T-cell (primary cell): ENCODE measurements at places on chromosomes 2 and 18.

GRCh38 chr2:23468474-23469141 lies 83.6 kb downstream of the KLHL29 start:
- no peak for DNase-seq
- peaks cover 3% of the 10 kb centered on the region for H3K27me3 ChIP-seq
- H3K27ac ChIP-seq: no peak overlapping the region
- no peaks in the 10 kb centered on the region for H3K4me1 ChIP-seq

- H3K4me1 ChIP-seq: no peaks in the 10 kb centered on the region
- H3K36me3 ChIP-seq: no peaks in the 10 kb centered on the region
- no peak overlapping the region for H3K27ac ChIP-seq
- H3K4me3 ChIP-seq: no peak overlapping the region
- DNase-seq: no peak
Measured at GRCh38 chr2:19580264-19580663, 221.8 kb upstream of the OSR1 start.

GRCh38 chr2:148416248-148416647 lies 228.3 kb upstream of the EPC2 start:
- no peak overlapping the region for H3K4me3 ChIP-seq
- no peaks in the 10 kb centered on the region for H3K27me3 ChIP-seq
- no peaks in the 10 kb centered on the region for H3K36me3 ChIP-seq
- H3K4me1 ChIP-seq: no peaks in the 10 kb centered on the region
- H3K27ac ChIP-seq: no peak overlapping the region
- no peak for DNase-seq

- peaks cover under 1% of the 10 kb centered on the region for H3K4me1 ChIP-seq
- DNase-seq: no peak
- H3K4me3 ChIP-seq: no peak overlapping the region
Measured at GRCh38 chr18:50190236-50190635, 4.7 kb downstream of the MYO5B start.

DNA sequence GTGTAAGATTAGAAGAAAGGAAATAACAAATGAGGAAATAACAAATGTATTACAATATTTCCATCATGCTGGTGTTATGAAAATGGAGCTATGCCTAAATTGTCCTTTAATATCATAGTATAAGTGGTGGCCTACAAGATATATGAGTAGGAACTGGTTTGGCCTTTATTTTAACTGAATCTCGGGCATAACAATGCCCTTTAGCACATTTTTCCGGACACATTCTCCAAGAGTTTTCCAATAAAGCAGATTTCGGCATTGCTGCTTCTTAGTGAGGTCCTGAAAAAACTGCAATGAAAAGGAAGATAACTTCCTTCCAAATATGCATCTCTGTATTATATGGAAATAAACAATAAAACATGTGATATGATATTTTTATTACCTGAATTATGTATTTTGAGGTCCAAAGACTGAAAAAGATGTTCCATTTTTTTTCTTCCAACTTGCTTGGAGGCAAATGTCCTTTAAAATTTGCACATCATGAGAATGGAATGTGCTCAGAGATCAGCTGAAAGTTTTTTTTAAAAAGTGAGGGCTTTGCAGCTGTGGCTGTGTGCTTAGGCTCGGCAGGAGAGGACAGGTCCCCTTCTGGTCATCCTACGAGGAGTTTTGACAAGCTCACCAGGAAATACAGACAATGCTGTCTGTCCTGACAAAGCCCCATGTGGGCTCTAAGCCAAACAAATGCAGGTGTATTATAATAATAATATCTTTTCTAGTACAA lies 132.3 kb upstream of the RND3 start:
- no peaks in the 10 kb centered on the region for H3K4me1 ChIP-seq
- DNase-seq: no peak
- no peak overlapping the region for H3K4me3 ChIP-seq
- H3K27me3 ChIP-seq: no peaks in the 10 kb centered on the region
- H3K36me3 ChIP-seq: no peaks in the 10 kb centered on the region

GRCh38 chr2:218329826-218330593 lies 26.6 kb upstream of the CATIP start:
- no peaks in the 10 kb centered on the region for H3K27me3 ChIP-seq
- peaks cover 18% of the 10 kb centered on the region for H3K4me1 ChIP-seq
- no peak for DNase-seq
- no peak overlapping the region for H3K27ac ChIP-seq

DNA sequence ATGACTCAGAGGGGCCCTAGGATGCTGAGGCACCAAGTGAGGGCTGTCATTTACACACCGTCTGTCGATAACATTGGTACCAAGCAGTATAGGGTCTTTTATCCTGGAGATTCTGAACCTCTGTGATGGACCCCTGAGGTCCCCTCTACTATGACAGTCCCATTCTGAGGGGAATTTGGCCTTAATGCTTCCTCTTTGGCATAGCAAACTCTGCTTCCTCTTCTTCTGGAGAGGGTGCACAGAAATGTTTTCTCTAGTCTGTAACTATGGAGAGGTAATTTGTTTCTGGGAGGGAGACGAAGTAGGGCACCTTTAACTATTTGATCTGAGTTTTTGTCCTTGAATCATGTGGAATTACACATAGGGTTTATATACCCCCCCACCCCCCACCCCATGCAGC lies 44.8 kb downstream of the INPP4A start:
- DNase-seq: no peak
- H3K27ac ChIP-seq: no peak overlapping the region
- peaks cover 16% of the 10 kb centered on the region for H3K36me3 ChIP-seq
- H3K27me3 ChIP-seq: no peaks in the 10 kb centered on the region
- peaks cover 34% of the 10 kb centered on the region for H3K4me1 ChIP-seq
- H3K4me3 ChIP-seq: no peak overlapping the region

DNA sequence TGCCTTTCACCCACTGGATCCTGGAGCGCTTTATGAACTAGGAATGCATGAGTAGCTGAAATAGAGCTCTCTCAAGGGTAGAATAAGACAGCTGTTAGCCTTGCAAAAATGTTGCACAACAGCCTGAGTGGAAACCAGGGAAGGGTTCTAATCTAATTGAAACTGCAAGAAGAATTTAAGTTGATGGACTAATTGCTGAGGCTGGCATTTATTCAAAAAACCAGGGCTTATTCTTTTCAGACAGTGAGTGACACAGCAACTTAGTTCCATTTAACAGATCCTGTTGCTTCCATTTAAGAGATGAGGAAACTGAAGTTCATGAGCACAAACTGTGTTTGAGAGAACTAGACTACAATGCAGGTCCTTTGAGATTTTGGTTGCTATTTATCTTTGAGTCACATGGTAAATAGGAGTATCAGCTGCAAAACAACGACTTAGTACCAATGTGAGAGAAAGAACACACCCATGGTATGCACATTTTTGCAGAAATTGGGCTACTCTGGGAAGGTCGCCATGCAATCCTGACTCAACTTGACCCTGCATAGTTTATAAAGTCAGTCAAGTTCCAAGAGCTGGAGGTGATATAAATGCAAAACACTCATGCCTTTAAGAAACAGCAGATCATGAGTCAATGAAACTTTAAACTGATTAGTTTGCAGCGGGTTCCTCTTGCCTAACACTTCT lies 76.4 kb upstream of the PARD3B start:
- H3K27ac ChIP-seq: no peak overlapping the region
- no peak overlapping the region for H3K4me3 ChIP-seq
- DNase-seq: no peak
- H3K27me3 ChIP-seq: no peaks in the 10 kb centered on the region
- H3K36me3 ChIP-seq: no peaks in the 10 kb centered on the region

DNA sequence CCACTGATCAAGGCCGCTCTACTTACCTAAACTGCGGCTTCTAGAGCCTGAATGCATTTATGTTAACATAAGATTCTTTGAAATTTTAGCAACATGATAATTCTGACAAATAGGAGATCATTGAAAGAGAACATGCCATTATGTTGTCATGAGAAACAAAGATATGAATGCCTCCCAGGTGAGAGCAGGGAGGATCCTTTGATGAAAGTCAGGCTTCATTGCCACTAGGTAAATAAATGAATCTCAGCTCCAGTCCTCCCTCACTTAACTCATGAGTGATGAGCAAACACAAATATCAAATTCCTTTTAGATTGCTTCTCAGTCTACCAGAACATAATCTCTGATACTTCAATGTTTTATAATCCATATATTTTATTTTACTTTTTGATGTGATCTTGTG lies 463.2 kb upstream of the CDH7 start:
- no peaks in the 10 kb centered on the region for H3K36me3 ChIP-seq
- no peak overlapping the region for H3K4me3 ChIP-seq
- no peaks in the 10 kb centered on the region for H3K4me1 ChIP-seq
- no peak for DNase-seq

DNA sequence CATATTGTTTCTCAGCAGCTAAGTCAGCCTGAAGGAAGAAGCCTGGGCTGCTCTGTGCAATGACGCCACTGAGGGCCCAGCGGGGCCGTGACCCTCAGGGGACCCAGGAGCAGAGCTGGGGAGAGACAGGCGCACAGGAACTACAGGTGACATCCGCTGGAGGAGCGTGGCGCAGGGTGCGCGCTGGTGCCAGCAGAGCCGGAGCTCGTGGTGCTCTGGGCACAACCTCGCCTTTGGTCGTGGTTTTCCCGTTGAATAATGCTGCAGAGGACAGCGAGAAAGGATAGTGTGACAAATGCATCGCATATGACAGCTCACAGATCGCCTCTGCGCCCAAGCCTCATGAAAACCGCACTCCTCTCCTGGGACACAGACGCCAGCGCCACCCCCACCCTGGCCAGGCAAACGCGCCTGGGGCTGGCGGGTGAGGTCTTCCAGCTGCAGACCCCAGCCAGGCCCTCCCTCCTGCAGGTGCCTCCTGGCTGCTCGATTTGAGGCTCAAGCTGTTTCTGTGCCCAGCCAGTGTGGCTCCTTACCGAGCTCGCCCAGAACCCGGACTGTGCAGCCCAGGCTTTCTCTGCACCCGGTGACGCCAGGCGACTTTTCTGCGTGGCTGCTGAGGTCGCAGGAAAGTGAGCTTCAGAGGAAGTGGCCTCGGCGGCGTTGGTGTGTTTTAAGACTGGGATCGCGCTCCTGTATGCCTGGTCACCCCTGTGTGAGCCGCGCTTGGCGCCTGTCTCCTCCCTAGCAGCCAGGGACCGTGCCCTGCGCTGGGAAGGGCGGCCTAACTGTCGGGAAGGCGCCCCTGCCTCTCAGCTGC lies 583.1 kb upstream of the HS6ST1 start:
- no peaks in the 10 kb centered on the region for H3K27me3 ChIP-seq
- H3K4me1 ChIP-seq: no peaks in the 10 kb centered on the region
- no peak for DNase-seq

DNA sequence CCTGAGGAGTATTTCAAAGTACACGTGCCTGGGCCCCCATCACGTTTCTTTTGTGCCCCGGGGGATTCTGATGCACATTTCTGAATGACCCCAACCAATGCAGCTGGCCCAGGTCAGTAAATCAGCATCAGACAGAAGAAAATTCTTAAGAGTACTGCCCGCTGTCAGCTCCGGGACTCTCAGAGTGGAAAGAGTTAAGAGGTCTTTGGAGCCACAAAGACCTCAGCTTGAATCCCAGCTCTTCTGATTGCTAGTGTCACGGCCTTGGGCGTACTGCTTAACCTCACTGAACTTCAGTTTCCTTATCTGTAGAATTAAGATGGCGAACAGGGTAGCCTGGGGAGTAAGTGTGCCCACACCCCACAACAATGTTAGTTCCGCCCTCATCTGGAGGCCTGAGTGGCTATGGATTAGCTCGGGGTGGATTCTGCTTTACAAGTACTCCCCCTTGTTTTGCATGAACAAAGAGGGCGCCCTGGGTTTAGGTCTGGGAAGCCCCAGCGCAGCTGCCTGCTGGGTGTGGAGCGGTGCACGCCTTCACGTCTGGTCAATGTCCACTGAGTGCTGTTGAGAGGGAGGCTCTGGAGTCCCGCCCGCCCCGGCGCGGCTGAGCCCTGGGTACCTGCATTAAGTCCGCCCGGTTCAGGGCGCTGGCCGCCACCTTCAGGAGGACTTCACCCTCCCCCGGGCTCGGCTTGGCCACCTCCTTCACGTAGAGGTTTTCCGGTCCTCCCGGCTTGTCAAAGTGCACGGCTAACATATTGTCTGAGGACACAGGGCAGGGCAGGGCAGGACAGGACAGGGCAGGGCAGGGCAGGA lies 858 bp downstream of the TP53I3 start:
- H3K27ac ChIP-seq: peak overlapping the region; percentile 9
- H3K36me3 ChIP-seq: peaks cover 4% of the 10 kb centered on the region

DNA sequence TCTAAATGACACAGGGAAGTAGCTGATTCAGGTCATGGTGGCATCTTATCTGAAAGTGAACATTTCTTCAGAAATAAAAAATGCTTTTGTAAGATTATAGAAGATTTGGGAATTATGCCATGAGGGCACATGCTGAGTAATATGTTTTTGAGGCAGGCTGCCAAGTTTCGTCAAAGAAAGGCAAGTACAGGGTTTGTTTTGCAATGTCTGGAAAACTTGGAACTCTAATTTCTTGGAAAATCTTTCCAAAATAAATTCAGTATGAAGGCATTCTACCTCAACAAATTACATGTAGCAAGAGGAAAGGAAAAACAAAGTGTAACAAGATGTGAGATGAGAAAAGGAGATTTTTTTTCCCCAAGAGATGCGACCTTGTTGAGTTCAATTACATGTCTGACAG lies 167.7 kb downstream of the PLCL1 start:
- no peak for DNase-seq
- H3K36me3 ChIP-seq: no peaks in the 10 kb centered on the region
- H3K27ac ChIP-seq: no peak overlapping the region
- H3K4me1 ChIP-seq: no peaks in the 10 kb centered on the region

DNA sequence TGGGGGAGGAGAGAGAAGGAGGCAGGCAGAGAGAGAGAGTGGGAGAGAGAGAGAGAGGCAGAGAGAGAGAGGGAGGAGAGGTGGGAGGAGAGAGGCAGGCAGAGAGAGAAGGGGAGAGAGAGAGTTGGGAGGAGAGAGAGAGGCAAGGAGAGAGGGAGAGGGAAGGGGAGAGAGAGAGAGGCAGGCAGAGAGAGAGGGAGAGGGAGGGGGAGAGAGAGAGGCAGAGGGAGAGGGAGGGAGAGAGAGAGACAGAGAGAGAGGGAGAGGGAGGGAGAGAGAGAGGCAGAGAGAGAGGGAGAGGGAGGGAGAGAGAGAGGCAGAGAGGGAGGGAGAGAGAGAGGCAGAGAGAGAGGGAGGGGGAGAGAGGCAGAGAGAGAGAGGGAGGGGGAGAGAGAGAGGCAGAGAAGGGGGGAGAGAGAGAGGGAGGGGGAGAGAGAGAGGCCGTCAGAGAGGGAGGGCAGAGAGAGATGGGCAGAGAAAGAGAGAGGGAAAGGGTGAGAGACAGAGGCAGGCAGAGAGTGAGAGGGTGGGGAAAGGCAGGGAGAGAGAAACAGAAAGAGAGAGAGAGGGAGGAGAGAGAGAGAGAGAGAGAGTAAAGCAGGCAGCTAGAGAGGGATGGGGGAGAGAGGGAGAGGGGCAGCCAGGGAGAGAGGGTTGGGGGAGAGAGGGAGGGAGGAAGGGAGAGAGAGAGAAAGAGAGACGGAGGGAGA lies 122.2 kb upstream of the PXDN start:
- H3K27ac ChIP-seq: no peak overlapping the region
- H3K36me3 ChIP-seq: no peaks in the 10 kb centered on the region
- H3K4me1 ChIP-seq: no peaks in the 10 kb centered on the region
- no peaks in the 10 kb centered on the region for H3K27me3 ChIP-seq
- H3K4me3 ChIP-seq: no peak overlapping the region
- no peak for DNase-seq

GRCh38 chr2:72896446-72896845 lies 9.2 kb downstream of the SPR start:
- H3K36me3 ChIP-seq: no peaks in the 10 kb centered on the region
- H3K27me3 ChIP-seq: peaks cover 74% of the 10 kb centered on the region
- DNase-seq: no peak
- H3K4me1 ChIP-seq: no peaks in the 10 kb centered on the region
- no peak overlapping the region for H3K4me3 ChIP-seq
- H3K27ac ChIP-seq: no peak overlapping the region
